ENCODE measurements at places on chromosomes 1 and 21.

DNA sequence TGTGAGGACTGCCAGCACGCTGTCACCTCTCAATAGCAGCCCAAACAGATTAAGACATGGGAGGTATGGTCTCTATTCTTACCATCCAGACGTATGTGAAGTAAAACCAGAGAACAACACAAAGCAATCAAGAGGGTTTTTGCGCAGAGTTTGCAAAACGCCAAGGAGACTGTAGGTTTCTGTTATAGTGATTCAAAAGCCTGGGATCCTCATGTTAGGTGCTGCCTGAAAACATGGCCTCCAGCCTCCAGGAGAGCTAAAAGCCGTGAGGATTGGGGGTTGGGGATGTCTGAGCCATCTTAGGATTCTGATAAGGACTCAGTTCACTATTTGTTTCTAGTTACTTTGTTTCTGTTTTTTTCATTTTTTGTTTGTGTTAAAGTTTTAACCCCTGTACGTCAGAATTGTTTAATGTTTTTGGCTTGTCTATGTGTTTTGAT lies 4.2 kb upstream of the CCT8 start:
- DNase-seq, result peak; percentile 43

DNA sequence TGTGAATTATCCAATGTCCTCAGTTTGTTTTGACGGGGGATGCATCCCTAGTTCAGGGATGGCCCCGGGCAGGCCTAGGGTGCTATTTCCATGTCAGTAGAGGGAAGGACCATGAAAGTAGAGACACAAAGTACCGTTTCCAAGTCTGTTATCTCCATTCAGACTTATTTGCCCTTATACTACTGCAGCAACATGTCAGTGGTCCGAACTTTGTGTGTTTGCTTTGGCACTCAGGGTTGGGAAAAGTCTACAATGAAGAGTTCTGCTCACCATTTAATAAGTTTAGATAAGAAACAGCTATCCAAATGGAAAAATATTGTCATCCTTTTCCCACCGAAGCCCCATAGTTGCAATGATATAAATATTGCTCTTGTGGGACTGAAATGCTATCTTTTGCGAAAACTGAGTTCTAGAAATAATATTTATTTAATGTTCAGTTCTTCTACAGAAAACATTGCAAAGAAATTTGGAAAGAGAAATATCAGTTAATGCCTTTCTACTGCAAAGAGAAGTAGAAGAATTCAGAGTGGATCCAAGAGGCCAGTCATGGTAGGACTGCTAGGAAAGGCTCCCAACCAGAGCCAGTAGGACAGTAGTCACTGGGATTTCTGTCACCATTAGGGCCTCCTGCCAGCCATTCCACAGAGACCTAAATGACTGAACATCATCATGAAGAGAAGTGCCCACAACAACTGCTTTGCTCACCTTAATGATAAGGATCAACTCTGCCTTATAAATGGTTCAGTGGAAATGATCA lies 11.5 kb upstream of the AGT start:
- no peak for DNase-seq

GRCh38 chr1:48082271-48082962 lies 85.2 kb upstream of the TRABD2B start:
- no peak for DNase-seq

DNA sequence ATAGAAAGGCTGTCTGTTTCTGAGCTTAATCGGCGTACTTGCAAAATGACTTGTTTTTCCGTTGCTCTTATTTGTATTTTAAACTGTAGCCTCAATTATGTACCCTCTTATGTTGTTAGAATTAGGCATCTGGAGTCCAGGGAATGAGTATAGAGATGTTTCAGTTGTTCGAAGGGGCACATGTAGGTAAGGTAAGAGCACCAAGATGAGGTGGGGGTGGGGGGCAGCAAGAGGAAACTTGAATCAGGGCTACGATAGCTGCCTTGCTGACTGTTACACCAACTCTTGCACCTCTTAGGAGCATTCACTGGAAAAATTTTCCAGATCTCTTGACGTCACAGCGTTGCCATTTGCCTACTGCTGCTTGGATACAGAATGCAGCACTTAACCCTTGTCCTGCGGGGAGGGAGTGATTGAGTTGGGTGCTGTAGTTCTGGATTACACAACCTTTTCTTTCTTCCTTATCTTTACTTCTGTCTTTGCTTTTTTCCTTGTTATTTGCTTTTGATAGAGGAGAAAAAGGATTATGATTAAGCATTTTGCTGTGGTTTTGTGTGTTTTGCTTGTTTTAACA lies 3.2 kb downstream of the ATP1B1 start:
- no peak for DNase-seq

- DNase-seq, result no peak
These were observed 187.7 kb upstream of the C1orf174 start for GRCh38 chr1:4087530-4088420.

DNA sequence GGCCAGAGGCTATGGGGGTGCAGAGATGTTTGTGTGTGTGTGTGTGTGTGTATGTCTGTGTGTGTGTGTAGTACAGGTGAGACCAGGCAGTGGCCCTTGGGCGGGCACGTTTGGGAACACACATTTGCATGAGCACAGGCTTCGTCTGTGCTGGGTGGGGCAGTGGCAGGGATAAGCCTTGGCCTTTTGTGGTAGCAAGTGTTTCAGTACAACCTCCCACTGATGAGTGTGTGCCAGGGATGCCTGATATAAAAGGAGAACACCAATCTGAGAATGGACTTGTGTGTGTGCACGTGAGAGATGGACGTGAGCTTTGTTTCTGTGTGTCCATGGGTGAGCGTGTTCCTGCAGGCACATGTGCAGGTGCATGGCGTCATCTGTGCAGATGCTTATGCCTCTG lies 3.0 kb downstream of the NTRK1 start:
- DNase-seq, result no peak

GRCh38 chr1:103447471-103447870 lies 78.0 kb upstream of the RNPC3 start:
- DNase-seq, result no peak

DNA sequence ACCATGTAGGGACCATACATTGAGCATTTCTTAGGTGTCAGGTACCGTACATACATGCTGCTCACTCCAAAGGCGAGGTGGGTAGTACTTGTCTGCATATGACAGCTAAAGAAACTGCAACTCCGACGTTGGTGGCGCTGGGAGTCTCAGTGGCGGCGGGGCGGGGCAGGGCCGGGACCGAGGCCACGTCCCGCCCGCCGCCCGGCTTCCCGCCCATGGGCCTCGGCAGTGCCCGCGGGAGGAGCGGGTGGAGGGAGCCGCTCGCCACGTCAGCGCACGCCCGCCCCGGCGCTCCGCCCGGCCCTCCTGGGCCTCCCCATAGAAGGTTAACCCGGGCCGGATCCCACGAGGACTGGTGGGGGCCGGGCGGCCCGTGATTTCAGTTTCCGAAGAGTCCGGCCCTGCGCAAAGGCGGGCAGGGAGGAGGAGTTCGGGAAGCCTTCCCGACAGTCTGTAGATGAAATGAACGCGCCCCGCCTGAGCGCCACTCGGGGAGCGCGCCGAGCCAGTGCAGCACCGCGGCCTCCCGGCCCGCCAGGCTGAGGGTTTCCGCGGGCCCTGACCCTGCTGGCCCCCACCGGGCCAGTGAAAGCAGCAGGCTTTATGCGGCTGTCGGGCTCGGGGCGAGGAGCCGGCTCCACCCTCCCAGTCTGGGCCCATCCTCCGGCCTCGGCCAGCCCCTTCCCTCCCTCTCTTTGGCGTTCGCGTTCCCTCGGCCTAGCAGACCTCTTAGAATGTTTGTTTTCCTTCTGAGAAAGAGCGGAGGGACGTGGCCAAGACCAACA lies 119.9 kb upstream of the JUN start:
- DNase-seq, result peak; percentile 95

DNA sequence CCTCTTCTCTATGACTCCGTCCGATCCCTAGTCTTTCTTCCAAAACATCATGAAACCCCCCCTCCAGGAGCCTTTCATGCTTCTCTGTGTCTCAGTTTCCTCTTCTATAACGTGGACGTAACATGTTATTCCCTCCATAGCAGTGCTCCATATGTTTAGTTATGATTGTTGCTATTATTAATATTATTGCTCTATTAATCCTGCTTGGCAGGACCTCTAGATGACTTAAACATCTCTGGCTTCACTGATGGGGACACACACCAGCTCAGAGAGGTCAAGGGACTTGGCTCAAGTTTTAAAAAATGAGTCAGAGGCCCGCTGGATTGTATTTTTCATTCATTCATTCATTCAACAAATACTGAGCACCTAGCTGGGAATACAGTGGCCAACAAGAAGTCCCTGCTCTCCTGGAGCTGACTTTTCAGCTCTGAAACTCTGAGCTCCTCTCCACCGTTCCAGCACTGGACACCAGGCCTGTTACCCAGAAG lies 404 bp upstream of the CPLANE2 start:
- DNase-seq, result no peak

DNA sequence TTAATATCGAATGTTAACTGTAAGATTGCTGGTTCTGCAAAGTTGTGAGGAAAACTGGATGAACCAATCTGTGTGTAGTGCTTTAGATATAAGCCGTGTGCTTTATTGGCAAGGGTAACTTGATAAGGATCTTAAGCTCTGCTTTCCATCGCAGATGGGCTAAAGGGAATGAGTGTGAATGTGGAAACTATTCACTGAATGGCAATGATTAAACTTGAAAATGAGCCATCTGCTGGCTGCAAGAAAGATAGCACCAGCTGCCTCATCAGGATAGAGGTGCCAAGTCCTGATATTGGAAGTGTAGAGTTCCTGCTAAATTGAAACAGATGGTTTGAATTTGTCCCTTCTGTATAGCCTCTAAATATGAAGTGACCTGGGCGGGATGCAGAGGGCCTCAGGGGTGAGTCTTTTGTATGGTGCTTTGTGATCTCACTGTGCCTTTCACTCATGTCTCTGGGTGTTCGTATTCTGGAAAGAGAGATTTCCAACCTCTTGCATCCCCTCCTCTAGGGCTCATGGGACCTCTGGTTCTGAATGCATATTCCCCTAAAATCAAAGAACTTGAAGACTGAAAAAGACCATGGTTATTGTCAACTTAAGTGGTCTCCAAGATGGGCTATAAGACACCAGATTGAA lies 9.2 kb downstream of the FCRL3 start:
- no peak for DNase-seq

GRCh38 chr1:66681686-66682085 lies 70.6 kb upstream of the DYNLT5 start:
- DNase-seq, result no peak

- DNase-seq, result no peak
These were observed 155.7 kb downstream of the PTPRC start for GRCh38 chr1:198794498-198794897.

DNA sequence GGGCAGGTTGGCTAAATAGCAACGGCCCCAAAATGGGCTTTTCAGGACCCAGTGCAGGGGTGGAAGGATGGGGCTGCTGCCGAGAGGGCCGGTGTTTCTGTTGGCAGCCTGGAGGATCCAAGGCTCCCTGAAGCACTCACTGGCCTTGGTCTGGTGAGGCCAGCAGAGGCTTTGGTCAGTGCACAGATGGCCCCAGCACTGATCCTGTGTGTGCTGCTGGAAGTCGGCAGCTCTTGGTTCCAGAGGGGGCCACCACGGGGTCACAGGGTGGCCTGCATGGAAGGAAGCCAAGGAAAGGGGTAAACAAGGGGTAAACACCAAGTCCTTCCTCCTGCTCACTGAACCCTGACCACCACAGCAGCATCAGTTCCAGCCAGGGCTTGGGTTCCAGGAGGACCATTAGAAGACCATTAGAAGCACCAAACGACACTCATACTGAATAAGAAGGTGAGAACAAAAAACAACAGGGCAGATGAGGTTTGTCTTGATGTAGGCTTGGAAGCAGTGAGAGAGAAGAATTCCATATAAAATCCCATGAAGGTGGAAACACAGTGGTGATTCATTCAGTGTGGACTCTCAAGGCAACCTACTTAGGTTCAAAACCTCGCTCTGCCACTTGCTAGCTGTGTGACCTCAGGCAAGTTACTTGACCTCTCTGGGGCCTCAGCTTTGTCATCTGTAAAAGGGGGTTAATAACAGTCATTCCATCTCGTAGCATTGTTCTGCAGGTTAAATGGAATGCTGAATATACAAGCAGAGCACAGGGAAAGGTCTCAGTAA lies 184.5 kb downstream of the RUNX1 start:
- no peak for DNase-seq

- no peak for DNase-seq
These were observed 209.8 kb downstream of the ROR1 start for GRCh38 chr1:63983391-63984256.

GRCh38 chr1:88990426-88990825 lies 2.0 kb downstream of the KYAT3 start:
- DNase-seq, result no peak

GRCh38 chr1:30405081-30405480 lies 318.3 kb downstream of the MATN1 start:
- DNase-seq, result peak; percentile 2

DNA sequence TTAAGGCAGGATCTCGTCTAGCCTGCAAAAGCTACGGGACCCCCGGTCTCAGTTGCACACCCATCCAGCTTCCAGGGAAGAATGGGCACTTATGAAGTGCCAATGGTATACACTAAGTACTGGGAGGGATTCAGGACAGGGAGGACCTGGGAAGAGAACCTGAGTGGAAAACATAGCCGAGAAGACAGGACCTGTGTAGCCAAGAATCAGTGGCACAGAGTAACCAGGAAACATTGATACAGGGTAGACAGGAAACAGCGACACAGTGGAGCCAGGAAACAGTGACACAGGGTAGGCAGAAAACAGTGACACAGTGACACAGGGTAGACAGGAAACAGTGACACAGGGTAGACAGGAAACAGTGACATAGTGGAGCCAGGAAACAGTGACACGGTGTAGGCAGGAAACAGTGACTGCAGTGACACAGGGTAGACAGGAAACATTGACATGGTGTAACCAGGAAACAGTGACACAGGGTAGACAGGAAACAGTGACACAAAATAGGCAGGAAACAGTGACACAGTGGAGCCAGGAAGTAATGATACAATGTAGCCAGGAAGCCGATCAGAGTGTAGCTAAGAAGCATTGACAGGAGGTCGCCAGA lies 138.0 kb upstream of the ARHGEF16 start:
- DNase-seq, result no peak

DNA sequence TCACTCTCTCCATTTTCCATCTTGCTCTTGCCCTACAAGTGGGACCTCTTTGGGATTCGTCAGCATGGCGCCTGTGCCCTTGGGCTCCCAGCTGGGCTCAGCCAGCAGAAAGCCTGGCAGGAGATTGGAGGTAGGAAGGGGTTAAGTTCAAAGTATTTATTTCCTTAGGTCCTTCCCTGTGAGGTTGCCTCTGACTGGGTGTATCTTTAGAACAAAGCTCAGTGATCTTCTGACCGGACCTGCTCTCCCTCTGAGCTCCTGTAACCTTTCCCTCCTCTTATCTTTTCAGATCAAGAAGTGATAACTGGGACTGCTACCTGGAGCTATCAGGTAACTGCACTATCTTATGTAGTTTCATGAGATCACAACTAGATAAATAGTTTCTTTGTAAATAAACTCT lies 75.8 kb upstream of the ABCD3 start:
- DNase-seq, result no peak
